ENCODE measurements at places on chromosomes 13 and 19. TPM values are rescaled to one million over a fixed set of nuclear protein-coding genes. Genes with fewer than 3 reads are reported as not detected.

GRCh38 chr13:19981685-19982238 is 23.2 kb downstream of the ZMYM2 start:
- no peak for DNase-seq
- H3K4me3 ChIP-seq: no peak overlapping the region
- H3K36me3 ChIP-seq: peaks cover 13% of the 10 kb centered on the region
- no peaks in the 10 kb centered on the region for H3K27me3 ChIP-seq

GRCh38 chr19:40265763-40266099 is 19.4 kb downstream of the AKT2 start:
- H3K36me3 ChIP-seq: peaks cover 8% of the 10 kb centered on the region
- no peaks in the 10 kb centered on the region for H3K4me1 ChIP-seq
- no peaks in the 10 kb centered on the region for H3K27me3 ChIP-seq
- no peak for DNase-seq
- no peak overlapping the region for H3K4me3 ChIP-seq

- no peak overlapping the region for H3K4me3 ChIP-seq
- no peaks in the 10 kb centered on the region for H3K4me1 ChIP-seq
- peaks cover 14% of the 10 kb centered on the region for H3K36me3 ChIP-seq
- H3K27me3 ChIP-seq: no peaks in the 10 kb centered on the region
- H3K27ac ChIP-seq: no peak overlapping the region
These were observed 77.1 kb downstream of the RAB20 start for GRCh38 chr13:110484290-110485048.

GRCh38 chr19:23817519-23817918 is 58.8 kb upstream of the ZNF681 start:
- H3K4me1 ChIP-seq: no peaks in the 10 kb centered on the region
- no peak overlapping the region for H3K27ac ChIP-seq
- H3K4me3 ChIP-seq: no peak overlapping the region
- no peaks in the 10 kb centered on the region for H3K27me3 ChIP-seq

SIGLEC5 gene
- not detected for polyA plus RNA-seq

C1QTNF9 gene
- polyA plus RNA-seq: not detected

ZNF560 gene
- 0.10 TPM for polyA plus RNA-seq

APOC1 gene
- polyA plus RNA-seq: 2.7 TPM

CEACAM3 gene
- not detected for polyA plus RNA-seq
